ENCODE measurements at places on chromosomes 11 and 22.
A peak's percentile ranks its signal among the peaks of the same experiment; 100 is the strongest.

DNA sequence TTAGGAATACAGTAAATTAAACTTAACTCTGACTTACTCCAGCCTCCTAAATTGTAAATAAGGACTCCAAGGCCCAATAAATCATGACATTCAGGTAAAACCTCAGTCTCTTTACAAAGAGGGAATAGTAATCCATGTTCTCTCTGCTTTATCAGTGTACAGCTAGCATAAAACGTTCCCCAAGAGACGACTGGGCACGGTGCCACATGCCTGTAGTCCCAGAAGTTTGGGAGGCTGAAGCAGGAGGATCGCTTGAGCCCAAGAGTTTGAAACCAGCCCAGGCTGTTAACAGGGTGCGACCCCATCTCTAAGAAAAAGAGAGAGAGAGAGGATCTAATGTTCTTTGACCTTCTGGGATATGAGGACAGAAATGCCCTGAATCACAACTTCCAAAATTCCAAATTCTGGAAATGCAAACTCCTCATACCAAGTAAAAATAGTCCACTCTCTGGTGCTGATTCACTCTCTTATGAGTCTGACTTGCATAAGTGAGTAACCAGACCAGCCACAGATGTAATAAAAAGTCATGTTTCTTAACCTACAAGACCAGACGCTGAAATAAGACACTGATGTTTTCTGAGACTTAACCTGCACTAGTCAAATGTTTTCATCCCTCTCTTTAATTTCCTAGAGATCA lies 25.5 kb downstream of the NNMT start:
- peak; percentile 40 for DNase-seq

DNA sequence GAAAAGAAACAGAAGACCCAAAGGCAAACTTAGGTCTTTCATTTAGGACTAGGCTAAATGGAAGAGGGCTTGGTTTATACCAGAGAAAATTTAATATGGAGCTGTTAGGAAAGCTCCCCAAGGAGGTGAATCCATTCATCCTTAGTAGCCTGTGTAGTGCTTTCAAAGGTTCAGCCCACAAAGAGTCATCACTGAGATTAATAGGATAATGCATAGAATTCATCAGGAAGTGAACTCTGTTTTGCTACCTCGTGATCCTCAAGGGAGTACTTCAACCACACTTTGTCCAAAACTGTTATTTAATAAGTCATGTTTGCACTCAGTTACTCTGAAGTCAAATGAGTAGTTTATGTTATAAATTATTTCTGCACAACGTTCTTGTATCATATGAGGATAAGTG lies 43.3 kb upstream of the MMP7 start:
- DNase-seq = no peak

GRCh38 chr22:37884420-37884819 lies 21.7 kb upstream of the MICALL1 start:
- no peak for DNase-seq

- DNase-seq = no peak
These were observed 41.0 kb upstream of the TENM4 start for GRCh38 chr11:79481795-79482194.

DNA sequence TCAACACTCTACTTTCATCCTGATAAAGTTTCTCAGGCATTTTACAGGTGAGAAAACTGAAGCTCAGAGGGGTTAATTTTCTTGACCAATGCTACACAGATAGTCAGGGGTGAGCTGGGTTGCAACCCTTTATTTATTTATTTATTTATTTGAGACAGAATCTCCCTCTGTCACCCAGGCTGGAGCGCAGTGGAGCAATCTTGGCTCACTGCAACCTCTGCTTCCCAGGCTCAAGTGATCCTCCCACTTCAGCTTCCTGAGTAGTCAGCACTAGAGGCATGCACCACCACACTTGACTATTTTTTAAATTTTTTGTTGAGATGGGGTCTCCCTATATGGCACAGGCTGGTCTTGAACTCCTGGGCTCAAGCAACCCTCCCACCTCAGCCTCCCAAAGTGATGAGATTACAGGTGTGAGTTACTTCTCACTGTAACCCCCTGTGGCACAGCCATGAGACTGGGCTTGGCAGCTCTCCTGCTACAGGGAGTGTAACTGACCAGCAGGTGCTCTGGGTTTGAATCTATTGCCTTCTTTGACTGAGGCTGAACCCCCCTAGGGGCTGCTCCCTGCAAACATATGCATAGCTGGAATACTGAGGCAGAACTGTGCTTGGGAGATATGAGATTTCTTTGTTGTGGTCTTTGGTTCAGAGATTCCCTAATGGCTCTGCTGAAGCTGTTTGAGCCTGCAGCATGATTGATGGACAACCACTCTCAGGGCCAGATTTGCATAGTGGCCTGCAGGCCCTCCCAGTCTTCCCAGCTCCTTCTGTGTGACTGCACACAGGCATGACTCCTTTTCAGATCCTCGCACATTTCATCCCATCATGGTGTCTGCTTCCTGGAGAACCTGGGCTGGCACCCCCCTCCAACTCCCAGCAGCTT lies 6.1 kb downstream of the C11orf96 start:
- DNase-seq = peak; percentile 80

DNA sequence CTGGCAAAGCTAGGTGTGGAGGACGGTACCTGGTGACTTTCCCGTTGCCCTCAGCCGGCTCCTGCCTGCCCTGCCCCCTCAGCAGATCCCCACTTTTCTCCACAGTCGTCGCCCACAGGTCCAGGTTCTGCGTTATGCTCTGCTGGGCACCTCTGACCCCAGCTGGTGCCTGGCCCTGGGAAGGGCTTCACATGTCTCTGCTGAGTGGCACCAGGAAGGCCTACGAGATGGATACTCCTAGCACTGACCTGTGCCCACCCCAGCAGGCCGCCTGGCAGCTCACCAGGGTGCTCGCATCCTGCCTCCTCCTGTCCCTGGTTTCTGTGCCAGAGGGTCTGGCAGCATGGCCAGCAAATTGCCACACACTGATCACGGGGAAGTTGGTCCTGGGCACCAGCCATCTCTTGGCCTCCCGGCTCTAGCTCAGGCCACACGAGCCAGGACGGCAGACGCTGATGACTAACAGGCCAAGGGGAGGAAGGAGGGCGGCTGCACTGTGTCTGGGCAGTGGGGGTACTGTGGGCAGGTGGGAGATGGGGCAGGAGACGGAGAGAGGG lies 13.8 kb downstream of the CARS1 start:
- DNase-seq = no peak

GRCh38 chr11:81644239-81644840 lies 1089.3 kb downstream of the FAM181B start:
- DNase-seq = peak; percentile 93

DNA sequence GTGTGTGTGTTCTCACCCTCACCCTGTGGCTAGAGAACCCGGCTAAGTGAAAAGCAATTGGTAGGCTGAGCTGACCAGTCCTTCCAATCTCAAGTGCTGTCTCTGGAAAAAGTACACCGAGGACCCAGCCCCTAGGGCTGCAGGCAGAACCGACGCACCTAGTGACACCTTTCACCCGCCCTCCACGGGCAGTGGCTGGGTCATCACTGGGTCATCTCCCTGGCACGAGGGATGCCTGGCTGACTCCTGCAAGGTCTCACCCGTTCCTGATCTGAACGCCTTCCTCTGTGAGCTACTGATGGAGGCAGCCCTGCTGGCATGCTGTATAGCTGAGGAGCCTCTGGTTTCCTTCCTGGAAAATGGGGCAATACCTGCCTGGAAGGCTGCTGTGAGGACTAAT lies 311.5 kb downstream of the NTM start:
- DNase-seq = no peak

GRCh38 chr11:47305734-47306483 lies 36.0 kb downstream of the MADD start:
- DNase-seq = peak; percentile 31

DNA sequence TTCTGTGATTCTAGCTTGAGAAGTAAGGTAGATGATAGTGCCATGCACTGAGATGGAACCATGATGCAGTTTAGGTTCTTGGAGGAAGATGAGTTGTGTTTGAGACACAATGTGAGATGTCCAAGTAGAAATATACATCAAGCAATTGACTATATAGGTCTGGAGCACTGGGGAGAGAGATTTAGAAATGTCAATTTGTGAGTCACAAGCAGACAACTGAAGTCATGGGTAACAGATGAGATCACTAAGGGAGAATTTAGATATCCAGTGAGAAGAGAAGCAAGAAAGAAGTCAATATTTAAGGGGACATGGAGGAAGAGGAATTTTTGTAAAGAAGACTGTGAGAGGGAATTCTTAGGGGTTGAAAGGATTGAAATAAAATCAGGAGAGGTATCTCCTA lies 65.1 kb upstream of the RRAS2 start:
- DNase-seq = no peak

DNA sequence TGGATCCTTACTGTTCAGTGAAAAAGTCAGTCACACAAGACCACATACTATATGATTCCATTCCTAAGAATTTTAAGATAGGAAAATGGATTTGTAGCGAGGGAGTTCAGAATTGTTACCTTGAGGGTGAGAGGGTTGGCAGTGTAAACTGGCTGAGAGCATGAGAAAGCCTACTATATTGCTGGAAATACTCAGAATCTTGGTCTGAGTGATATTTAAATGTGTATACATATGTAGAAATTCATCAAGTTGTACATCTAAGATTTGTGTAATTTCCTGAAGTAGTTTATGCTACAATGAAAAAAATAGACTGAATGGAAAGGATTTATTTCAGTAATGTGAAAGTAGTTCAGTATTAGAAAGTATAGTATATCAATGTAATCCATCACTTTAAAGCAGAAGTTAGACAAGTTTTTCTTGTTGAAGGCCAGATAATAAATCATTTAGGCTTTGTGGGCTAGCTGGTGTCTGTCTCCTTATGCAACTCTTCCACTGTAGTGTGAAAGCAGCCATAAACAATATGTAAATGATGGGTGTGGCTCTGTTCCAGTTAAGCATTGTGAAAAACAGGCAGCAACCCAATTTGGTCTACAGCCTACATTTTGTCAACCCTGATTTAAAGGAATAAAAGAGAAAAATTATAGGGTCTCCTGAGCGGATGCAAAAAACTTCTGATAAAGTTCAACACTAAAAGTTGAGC lies 127.2 kb upstream of the THY1 start:
- no peak for DNase-seq

GRCh38 chr22:37731804-37732471 lies 35.1 kb downstream of the TRIOBP start:
- no peak for DNase-seq

DNA sequence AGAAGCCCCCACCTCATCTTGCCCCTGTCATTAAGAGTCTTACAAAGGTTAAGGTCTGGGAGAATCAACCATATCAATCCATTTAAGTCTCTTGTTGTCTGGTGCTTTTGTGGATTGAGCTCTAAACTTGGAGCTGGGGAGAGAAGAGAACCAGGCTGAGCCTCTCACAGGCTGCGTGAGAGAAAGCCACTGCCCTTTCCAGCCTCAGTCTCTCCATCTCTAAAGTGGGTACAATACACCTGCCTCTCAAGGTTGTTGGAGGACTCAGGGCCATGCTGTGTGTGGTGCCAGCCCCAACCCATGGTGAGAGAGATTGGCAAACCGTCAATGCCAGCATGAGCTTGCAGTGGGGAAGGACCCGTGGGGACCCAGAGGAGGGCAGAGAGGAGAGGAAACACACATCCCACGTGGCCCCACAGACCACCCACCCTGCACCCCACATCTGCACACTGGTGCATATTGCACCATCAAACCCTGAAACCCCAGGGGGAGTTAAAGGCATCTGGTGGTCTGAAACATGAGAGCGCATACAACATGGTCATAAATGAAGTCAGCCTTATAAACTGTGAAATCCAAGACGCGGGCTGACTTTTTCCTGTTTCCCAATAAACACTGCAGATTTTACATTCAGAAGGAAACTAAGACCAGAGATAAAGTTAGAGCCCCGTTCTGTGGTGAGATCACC lies 27.5 kb upstream of the FBLN1 start:
- DNase-seq = no peak

DNA sequence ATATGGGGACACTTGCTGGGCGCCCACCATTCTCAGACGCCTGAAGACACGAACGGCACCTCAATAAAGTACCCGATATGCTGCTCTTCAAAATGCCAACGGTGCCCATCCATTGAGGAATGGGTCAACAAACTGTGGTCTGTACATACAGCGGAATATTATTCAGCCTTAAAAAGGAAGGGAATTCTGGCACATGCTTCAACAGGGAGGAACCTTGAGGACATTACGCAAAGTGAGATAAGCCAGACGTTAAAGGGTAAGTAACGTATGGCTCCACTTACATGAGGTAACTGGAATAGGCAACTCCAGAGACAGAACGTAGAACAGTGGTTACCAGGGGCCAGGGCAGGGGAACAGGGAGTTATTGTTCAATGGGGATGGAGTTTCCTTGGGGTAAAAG lies 28.0 kb downstream of the PRDM10 start:
- DNase-seq = no peak

GRCh38 chr11:8907116-8907515 lies 3.9 kb upstream of the AKIP1 start:
- DNase-seq = peak; percentile 30

GRCh38 chr11:31001427-31001826 lies 368.1 kb downstream of the DCDC1 start:
- DNase-seq = peak; percentile 94

DNA sequence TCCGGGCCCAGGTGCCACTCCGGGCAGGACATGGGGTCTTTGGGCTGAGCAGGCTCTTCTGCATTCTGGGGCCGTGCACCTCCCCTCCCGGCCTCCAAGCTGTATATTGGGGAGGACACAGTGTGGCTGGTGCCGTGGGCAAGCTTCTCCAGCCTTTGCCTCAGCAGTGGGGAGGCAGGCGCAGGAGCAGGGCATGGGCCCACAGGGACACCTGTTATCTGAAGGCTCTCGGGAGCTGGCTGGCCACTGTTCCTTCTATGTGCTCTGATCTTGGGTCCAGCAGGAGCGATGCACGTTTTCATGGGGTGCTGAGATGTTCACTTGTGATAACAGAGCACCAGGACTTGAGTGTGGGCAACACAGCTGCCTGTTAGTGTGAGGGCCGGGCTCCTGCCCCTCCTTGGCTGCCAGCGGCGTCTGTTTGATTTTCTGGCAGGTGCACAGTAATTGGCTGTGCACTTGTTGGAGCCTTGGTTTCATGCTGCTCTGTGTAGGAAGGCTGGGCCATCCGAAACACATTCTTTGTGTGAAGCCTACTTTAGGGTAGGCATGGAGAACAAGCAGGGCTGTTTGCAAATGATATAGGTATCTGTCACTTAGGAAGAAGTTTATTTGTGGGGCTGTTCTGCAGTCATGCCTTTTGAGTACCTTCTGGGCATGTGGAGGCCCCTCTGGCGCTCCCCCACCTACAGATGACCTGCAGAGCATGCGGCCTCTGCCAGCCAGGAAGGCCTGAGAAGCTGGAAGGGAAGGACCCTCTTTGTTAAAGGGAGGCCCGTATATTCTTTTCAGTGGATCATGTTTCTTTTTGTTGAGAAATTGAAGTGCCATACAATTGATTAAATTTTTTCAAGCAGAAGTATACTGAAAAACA lies 201.5 kb downstream of the TBC1D22A start:
- peak; percentile 75 for DNase-seq

GRCh38 chr11:74449369-74449931 lies 17.9 kb downstream of the KCNE3 start:
- DNase-seq = peak; percentile 97

DNA sequence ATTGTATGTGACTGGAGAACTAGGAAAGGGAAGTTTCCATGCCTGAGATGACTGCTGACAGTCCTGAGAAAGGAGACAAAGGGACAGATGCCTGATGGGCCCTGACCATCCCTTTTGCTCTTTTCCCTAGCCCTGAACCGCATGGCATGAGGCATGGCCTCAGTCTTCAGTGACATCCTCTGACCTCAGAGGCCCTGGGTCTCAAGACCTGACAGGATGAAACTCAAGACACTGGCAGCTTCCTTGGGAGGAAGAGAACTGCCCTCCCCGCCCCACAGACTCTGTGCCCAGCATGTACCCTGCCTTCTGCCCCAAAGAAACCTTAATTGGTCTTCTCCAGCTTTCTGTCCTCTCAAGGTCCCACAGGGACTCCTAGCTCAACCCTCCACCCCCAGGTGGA lies 444.1 kb downstream of the SOX6 start:
- no peak for DNase-seq

- no peak for DNase-seq
These were observed 29.2 kb upstream of the CHORDC1 start for GRCh38 chr11:90252053-90252452.
